D721Med (cell line): ENCODE measurements at places on chromosomes 5 and 9.

- no peak for DNase-seq
Observed at GRCh38 chr9:23153058-23153457, 673.0 kb downstream of the ELAVL2 start.

DNA sequence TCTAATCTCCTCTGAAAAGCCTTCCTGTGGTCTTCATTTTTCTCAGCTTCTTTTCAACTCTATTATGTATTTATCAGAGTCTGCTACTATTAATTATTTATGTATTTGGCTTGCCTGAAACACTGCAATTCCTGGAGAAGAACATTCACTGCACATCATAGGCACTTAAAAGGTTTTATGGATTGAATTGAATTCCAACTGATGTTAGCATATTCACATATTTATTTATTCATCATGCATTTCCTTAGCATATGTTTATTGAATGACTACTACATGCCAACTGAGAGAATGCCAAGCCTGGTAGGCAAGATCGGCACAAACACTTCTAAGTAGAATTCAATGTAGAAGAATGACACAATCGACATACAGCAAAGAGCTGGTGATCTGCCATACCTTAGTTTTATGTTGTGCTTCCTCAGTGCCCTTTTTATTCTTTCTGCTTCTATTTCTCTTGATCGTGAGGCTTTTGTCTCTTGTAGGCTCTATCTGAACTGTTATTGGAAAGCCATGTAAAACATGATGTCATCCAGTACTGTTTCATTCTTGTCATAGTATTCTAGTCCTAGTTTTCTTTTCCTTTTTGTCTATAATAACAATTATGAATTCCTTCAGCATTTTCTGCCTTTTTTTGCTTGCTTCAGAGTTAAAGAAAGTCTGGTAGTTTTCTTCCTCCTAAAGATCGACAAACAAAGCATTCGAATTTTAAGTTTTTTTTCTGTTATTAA lies 454.2 kb downstream of the TLE4 start:
- no peak for DNase-seq

DNA sequence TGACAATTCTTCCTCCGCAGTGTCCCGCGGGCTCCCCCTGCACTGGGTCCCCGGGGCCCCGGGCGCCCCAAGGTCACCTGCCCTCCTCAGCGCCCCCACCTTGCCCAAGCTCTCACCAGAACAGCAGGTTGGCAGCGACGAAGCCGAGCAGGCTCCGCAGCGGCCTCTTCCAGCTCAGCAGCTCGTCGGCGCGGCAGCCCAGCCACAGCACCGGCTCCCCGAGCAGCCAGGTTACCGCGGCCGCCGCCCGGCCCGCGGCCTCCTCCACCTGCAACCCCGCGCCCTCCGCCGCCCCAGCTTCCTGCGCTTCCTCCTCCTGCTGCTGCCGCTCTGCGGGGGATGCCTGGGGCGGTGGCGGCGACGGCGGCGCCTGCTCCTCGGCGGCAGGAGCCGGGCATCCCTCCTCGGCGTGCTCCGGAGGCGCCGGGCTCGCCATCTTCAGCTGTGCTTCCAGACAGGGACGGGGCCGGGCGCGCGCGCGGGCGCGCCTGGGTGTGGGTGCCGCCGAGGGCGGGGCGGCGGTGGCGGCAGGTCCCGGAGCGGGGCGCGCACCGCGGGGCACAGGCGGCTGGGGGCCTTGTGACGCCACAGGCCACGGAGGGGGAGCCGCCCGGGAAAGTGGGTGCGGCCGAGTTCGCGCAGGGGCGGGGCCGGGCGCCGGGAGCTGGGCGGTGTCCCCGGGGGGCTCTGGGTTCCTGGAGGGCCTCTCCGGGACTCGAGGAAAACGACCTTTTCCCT lies at the start of gene RETREG1:
TSS of gene RETREG1 (minus strand) at position 462 of the 738 bp plus-strand sequence. CDS start at position 436, 26 bp downstream.
- peak; percentile 55 for DNase-seq

DNA sequence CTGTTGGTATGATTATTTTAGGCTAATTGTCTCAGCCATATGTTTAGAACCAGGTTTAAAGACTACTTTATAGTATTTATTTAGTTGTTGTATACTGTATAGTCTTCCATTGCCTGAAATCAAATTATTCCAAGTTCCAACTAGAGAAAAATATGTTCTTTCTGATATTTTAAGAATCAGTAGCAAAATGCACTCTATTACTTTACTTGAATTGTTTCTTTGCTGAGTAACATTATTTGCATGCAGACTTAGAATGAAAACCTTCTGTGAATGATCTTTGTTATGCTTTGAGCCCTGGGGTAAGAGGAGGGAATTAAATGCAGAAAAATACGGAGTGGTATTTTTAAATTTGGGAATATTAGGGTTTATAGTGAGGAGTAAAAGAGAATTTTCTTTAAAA lies 47.9 kb downstream of the MEGF10 start:
- DNase-seq, result no peak

GRCh38 chr5:59039296-59040023 lies 456.6 kb downstream of the RAB3C start:
- DNase-seq, result no peak

GRCh38 chr5:138952962-138953361 lies 77.8 kb upstream of the LRRTM2 start:
- DNase-seq, result no peak

GRCh38 chr5:91061946-91062562 lies 321.1 kb downstream of the ARRDC3 start:
- DNase-seq, result no peak

- DNase-seq, result no peak
Observed at GRCh38 chr5:7759257-7759871, 91.6 kb downstream of the CFAP90 start.

- no peak for DNase-seq
Observed at GRCh38 chr9:121373011-121373729, 3.1 kb upstream of the STOM start.

- DNase-seq, result no peak
Observed at GRCh38 chr5:73442996-73443627, 5.5 kb downstream of the FOXD1 start.

- no peak for DNase-seq
Observed at GRCh38 chr9:113349445-113350094, at the start of gene BSPRY. TSS of gene BSPRY (plus strand) at chr9:113349541. CDS start at chr9:113349580, 39 bp downstream.

DNA sequence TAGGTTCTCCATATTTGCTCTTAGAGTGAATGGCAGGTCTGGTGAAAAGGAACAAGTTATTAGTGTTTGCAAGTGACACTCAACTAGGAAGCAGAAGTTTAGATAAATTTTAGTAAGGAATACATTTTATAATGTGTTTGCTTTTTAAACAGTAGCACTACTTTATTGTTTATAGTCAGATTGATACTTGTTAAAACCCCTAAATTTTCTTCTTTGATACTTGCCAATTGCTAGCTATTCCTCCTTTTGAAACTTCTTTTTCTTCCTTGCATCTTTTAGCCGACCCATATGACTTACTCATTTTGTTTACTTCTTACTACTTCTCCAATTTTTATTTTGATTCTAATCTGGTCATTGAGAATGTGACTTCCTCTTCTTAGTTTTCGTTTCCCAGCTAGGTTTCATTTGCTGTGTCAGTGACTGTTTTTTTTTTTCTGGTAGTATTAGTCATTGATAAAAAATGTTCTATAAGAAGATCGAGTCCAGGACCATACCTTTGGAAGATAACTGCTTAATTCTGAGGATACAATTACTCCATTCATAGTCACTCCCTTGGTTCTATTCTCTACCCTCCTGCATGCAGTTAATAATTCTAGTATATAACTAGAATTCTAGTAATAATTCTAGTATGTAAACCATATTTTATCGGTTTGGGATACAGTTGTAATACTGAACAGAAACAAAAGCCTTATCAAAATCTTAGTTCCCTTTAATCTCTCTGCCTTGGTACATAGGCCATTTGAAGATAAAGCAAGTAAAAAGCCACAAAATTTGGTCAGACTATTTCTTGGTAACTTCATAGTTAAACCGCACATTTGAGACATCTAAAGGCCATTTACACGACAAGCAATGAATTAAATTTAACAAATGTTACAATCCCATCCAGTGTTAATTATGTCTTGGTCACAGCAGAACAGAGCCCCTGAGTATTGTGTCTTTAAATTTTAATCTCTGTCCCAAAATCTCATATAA lies 2.8 kb upstream of the RICTOR start:
- DNase-seq, result no peak

DNA sequence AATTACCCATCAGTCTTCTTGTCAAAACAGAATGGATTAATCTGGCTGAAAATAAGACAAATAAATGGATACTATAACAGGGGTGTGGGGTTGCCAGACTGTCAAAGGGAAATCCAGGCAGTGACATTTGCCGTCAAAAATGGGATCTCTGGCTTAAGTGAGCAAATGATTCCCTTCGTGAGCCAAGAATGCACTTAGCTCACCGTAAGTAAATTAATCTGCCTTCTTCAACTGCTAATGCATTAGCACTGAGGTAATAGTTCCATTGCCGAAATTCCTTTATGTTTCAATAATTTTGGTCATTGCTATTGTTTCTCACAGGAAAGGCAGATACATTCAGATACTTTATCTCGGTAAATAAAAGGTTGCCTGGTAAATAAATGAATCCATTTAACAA lies 377.8 kb downstream of the KIAA0825 start:
- no peak for DNase-seq

DNA sequence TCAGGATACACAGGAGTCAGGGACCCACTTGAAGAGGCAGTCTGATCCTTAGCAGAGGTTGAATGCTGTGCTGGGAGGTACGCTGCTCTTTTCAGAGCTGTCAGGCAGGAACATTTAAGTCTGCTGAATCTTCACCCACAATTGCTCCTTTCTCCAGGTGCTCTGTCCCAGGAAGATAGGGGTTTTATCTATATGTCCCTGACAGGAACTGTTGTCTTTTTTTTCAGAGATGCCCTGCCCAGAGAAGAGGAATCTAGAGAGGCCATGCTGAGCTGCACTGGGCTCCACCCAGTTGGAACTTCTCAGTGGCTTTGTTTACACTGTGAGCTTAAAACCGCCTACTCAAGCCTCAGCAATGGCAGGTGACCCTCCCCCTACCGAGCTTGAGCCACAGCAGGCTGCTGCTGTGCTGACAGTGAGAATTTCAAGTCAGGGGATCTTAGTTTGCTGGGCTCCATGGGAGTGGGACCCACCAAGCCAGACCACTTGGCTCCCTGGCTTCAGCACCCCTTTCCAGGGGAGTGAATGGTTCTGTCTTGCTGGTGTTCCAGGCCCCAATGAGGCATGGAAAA lies 169.0 kb downstream of the FBXL17 start:
- no peak for DNase-seq

DNA sequence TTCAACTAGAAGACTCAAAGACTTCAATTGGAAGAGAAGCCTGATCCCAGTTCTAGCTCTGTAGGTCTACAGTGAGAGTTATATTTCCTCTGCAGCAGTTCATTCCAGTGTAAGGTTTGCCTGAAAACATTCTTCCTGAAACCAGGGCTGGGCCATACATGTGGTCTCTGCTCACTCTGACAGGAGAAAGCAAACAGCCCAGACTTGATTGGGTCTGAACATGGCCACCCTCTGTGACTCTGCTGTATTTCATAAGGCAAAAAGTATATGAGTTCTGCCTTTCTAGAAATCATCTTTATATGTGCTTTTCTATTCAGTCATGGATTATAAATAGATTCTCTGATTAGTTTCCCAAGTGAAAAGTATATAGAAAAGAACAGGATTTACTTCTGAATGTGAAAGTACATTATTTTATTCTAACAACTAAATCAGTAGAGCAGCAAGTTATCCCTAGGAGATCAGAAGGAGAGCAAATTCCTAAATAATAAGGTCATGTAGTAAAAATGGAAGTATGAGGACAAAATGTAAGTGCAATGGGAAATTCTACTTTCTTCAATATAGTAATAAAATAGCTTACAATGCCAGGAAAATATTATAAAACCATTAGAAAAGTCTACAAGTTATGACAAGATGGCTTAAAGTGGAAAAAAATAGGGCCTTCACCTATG lies 144.3 kb downstream of the EFNA5 start:
- DNase-seq, result no peak
